Fibroblast of lung (primary cell): ENCODE measurements at places on chromosomes 4 and X.

DNA sequence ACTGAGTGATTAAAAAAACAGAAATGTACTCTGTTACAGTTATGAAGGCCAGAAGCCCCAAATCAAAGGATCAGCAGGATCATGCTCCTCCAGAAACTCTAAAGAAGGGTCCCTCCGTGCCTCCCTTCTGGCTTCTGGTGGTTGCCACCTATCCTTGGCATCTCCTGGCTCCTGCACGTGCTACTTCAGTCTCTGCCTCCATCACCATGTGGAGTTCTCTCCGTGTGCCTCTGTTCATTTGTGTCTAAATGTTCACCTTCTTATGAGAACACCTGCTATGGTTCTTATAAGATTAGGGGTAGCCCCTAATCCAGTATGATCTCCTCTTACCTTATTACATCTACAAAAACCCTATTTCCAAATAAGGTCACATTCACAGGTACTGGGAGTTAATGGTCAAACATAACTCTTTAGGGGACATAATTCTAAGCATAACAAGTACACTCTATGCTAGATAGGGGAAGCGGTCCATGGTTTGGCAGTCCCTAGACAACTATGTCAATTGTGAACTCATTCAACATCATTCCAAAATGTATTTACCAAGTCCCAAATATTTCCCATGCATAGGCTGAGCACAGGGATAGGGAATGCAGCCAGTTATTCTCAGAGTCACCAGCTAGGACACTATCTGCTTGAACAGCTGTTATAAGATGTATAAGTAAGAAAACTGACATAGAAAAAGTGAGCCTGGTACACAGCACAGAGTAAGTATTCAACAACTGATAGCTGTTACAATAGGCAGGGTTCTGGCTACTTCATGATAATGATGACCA lies 295.5 kb upstream of the BOD1L1 start:
- no peak for DNase-seq

GRCh38 chr4:160546201-160546600 lies 1443.3 kb downstream of the RAPGEF2 start:
- no peak for DNase-seq

DNA sequence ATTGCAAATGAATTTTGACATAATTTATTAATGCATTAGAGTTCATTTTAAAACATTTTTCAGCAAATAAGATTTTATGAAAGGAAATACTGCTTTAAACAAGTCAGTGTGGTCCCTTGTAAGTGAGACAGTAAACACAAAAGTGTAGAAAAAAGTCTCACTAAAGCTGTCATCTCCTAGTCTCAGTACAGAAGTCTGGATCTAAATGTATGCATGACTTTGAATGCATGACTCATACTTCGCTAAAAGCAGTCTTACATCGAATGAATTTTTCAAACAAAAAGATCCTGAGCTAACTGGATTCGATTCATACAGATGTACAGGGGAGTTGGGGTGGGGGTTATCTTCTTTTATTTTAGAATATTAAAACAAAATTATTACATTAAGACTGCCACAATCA lies 207.4 kb upstream of the VCX start:
- no peak for DNase-seq

DNA sequence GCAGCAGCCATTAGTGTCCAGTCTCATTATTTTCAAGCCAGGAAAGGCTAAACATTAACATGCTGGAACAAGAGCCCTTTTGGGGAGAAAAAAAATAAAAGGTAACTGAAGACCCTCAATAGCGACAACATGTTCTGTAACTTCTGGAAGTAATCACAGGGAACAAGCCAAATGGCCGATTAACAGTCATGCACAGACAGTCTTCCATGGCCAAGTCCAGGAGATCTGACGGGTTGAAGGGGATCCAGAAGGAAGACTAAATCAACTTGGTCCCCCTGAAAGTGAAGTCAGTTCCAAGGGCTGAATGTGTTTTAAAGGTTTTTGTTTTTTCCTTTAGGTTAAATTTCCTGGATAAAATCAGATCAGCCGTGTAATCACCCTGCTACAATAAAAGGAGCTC lies 52.5 kb downstream of the LNX1 start:
- DNase-seq, result no peak

DNA sequence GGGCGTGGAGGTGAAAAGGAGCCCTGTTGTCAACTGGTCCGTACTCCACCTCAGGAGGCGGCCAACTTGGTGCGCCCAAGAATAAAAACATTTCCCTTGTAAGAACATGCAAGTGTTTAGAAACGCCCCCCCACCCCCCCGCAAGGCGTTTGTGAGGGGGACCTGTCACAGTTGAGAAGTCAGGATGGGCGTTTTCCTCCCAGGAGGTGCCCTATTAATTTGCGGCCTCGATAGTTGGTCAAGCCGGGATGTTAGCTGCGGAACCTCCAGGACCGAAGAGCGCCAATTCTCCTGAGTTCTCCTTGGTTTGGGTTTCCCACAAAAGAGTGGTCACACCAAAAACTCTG lies 651 bp upstream of the SAP30 start:
- no peak for DNase-seq

DNA sequence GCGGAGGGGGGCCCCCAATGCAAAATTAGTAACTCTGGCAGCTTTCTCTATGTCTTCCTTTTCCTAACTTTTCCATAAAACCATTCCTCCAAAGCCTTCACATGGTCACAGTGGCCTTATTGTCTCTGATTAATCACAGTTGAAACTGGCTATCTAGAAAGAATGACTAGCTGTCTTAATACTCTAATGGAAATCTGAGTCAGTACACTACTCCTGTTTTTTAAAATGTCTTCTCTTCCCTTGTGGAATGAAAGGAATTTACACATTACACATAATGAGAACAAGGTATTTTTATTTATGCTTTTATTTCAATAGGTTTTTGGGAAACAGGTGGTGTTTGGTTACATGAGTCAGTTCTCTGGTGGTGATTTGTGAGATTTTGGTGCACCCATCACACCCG lies 66.3 kb upstream of the PUDP start:
- no peak for DNase-seq

- DNase-seq, result no peak
Measured at GRCh38 chrX:7444967-7445366, 297.0 kb upstream of the PUDP start.

DNA sequence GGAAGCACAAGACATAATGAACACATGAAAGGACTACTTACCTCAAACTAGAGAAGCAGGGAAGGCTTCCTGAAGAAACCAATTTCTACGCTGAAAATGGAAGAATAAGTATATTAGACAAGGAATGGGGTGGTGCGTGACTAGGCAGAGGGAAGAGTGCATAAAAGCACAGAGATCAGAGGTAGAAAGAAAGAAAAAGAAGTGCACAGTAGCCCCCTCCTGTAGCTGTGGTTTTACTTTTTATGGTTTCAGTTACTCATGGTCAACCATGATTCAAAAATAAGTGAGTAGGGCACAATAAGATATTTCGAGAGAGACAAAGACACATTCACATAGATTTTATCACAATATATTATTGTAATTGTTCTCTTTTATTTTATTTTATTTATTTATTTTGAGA lies 934.5 kb upstream of the INTU start:
- no peak for DNase-seq

- DNase-seq, result no peak
Measured at GRCh38 chrX:120111611-120112010, 4.1 kb downstream of the RHOXF1 start.

DNA sequence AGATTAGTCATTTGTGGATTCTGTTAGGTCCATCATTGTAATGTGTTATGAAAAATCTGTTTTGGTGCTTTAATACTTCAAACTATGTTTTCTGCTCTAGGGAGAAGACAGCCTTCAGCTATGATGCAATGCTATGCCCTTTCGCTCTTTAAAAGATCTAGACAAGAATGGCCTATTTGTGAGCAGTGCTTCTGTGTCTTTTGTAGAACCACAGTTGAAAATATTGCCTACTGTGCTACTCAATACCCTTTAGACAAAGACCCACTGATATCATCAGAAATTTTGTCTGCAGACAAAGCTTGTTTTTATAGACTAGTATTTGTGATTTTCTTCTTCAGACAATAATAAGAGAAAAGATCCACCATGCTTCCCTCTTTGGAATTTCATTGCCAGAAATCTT lies 44.6 kb upstream of the SLITRK2 start:
- no peak for DNase-seq

- DNase-seq, result no peak
Measured at GRCh38 chr4:31748382-31748781, 1028.2 kb downstream of the PCDH7 start.

DNA sequence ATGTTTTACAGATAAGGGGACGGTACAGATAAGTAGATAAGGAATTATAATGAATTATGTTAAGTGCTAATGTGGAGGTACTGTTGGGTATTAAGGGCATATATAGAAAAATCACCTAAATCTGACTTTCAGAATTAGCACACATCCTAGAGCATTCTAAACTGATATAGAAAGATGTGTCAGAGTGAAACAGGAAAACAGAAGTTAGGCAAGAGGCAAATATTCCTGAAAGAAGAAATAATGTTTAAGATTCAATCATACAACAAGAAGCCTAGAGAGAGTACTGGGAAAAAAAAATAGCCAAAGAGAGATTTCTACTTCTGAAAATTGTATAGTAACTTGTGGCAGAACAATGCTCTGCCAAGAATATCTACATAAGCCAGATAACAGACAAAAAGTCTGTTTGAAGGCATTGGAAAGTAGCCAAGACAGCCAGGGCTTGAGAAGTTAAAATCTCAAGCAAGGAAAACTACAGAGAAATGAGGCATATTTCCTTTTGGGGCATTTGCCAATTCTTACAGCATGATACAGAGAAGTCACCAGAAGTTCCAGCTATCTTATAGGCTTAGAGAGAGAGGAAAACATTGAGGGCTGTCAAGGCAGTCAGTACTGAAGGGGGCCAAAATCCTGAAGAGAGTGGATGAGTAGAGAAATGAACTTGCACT lies 646.0 kb downstream of the RPA4 start:
- peak; percentile 75 for DNase-seq

DNA sequence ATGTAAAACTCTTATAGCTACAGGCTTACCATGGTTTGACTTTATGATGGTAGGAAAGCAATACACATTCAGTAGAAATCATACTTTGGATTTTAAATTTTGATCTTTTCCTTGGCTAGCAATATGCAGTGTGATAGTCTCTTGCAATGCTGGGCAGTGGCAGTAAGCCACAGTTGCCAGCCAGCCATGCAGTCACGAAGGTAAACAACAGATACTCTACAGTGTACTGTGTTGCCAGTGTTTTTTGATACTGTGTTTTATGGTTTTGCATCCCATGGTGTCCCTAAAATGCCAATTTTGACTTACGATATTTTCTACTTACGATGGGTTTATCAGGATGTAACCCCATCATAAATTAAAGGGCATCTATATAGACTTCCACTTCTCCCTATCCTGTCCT lies 24.8 kb upstream of the KLF3 start:
- DNase-seq, result no peak

- peak; percentile 1 for DNase-seq
Measured at GRCh38 chrX:140163371-140164159, 198.2 kb upstream of the CXorf66 start.

- peak; percentile 25 for DNase-seq
Measured at GRCh38 chr4:136690360-136690759, 841.9 kb downstream of the PCDH18 start.

GRCh38 chrX:53320543-53321229 lies 39.3 kb upstream of the IQSEC2 start:
- no peak for DNase-seq

- DNase-seq, result peak; percentile 51
Measured at GRCh38 chr4:47704693-47705325, 133.1 kb downstream of the CORIN start.

- DNase-seq, result no peak
Measured at GRCh38 chr4:72186714-72187113, 154.9 kb downstream of the NPFFR2 start.

DNA sequence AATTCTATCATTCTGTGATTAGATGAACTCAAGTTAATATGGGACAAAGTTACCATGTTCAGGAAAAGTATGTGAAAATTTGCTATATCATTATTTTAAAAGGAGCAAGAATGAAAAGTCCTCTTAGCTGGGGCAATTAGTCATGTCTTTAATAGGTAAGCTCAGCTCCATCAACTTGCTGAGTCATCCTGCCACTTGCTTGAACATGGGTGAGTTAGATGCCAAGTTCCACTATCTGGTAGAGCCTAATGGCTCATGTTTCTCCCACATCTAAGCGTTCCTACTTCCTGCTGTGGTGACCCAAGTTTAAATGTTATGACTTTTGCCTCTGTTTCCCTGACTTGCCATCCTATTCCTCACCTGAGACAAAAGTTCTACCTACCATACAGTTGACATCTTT lies 276.8 kb downstream of the ZNF674 start:
- DNase-seq, result peak; percentile 8

DNA sequence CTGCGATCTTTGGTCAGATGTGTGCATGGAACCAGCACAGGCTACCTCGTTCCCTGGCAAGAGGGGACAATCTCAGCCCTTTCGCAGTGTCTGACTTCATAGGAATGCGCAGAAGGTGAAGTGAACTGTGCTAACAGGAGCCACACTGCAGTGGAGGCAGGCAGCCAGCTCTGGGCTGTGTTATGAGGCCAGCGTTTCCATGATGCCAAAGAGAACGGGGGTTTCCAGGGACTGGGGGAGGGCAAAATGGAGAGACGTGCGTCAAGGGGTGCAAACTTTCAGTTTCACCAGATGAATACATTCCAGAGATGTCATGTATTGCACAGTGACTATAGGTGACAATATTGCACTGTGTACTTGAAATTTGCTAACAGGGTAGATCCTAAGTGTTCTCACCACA lies 30.4 kb downstream of the CLDN34 start:
- no peak for DNase-seq

DNA sequence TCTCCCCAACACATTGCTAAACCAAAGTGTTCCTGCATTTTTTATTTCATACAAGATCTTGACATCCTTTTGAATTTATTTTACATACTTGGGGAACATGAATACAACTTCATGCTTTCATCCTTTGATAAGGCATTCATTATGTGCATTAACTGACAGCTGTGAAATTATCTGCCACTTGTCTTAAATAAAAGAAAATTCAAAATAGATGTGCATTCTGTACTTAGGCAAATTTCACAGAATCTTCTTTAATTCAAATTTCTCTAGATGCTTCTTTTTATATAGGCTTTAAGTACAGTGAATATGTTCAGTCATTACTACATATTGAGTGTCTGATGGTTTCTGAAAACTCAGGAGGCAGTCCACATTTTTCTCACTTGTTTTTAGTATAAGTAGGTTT lies 518.1 kb downstream of the EPHA5 start:
- no peak for DNase-seq

GRCh38 chrX:19902110-19902509 lies 14.7 kb upstream of the SH3KBP1 start:
- no peak for DNase-seq

DNA sequence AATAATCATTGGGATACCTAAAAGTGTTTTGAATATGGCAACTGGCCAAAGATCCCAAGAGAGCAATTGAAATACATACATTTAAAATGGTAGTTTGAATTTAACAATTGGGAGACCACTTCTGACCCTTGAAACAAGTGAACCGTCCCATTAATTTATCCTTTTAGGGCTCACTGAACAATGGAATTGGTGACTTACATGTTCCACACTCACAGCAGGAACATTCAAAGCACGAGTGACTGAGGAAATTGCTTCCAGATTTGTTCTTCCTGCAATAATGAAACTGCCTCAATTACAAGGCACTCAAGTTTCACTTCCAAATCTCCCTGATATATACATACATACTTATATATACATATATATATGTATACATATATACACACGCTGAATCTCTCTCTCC lies 20.6 kb downstream of the SLC39A8 start:
- DNase-seq, result no peak

GRCh38 chrX:154396973-154397887 lies 947 bp upstream of the RPL10 start:
- peak; percentile 54 for DNase-seq

- DNase-seq, result no peak
Measured at GRCh38 chr4:129429581-129430320, 333.8 kb downstream of the C4orf33 start.
